DMS53 (cell line): ENCODE measurements at places on chromosomes 11 and 22.

GRCh38 chr11:72718101-72718501, 34.1 kb downstream of the ARAP1 start:
- no peak for DNase-seq

DNA sequence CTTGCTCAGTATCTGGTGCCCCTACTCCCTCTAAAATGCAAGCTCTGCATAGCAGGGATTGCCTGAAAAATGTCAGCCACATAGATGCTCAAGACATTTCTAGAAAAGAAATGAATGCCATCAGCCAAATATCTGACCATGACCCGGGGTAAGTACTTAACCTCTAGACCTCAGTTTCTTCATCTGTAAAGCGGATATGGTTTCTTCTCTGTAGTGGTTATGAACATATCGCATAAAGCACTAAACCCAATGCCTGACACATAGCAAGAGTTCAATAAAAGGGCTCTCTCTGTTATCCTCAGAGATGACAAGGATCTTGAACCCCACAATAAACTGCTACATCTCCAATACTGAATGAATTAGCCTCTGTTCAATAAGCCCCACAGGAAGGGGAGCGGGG, 122.6 kb downstream of the ABTB2 start:
- DNase-seq: no peak

DNA sequence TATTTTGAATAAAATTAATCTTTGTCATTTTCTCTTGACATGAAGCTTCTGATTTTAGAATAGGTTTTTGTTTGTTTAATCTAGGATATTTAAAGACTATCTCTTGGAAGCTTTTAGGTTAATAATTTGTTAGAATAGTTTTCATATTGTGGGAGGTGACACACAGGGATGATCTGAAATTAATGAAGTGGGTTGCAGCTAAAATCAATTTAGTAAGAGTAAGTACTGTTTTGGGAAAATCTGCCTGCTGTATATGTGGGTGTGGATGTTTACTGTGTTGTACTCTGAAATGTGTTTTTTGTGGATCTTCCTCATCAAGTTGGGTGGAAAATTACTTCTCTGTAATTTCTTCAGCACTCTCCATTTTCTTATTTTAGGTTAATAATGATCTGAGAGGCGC, 67.3 kb downstream of the BID start:
- no peak for DNase-seq

GRCh38 chr11:38952698-38953097, 2354.7 kb upstream of the RAG2 start:
- DNase-seq: no peak

DNA sequence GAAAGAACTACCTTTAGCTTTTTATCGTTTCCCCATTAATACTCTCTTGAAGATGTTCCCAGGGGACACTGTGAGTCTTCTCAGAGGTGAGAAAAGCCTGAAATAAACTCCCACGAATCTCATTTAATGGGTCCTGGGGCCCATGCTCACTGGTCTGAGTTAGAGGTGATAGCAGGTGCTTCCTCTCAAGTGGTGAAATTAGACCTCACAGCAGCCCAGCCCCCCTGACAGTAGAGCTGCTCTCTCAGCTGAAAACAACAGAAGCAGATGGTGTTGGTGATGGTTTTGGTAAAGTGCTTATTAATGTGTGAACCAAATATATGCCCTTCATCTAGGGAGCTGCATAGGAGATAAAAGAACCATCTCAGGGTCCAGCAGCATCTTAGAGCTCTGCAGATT, 76.8 kb upstream of the VPREB1 start:
- peak; percentile 54 for DNase-seq

- DNase-seq: no peak
These were observed 1221.0 kb downstream of the JRKL start for GRCh38 chr11:97610854-97611253.

DNA sequence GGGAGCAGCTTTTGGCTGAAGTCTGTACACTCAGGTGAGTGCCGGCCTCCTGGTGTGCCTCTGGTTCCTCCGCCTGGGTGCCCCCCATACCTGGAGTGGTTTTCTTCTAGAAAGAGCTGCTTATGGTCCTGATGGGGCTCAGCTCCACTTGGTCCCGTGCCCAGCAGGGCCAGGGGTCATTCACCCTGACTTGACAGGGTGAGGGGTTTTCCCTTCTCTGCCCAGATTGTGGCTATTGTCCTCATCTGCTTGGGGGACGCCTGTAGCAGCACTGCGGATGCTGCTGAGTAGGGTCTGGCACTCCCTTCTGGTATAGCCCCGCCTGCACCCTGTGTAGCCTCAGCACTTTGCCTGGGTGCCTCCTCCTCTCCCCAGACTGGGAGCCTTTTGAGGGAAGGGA, 8.2 kb downstream of the OMP start:
- DNase-seq: no peak

GRCh38 chr11:106480581-106481190, 403.2 kb downstream of the AASDHPPT start:
- DNase-seq: no peak

- peak; percentile 82 for DNase-seq
These were observed 39.7 kb upstream of the CCDC89 start for GRCh38 chr11:85725510-85726258.

DNA sequence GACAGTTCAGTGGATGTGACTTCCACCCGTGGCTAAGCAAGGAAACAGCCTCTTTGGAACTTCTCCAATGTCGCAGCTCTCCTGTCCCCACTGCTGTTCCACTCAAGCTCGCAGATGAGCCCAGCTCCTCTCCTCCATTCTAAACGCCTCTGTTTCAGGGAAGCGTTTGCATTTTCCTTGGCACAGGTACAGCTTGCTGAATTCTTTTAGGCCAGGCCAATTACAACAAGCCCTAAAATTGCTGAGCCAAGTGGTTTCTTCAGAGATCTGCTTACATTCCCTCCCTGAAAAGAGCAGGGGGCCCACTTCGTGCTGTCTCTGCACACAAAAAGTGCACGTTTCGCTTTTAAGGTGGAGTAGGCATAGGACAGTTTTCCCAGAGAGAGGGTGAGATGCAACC, 91.5 kb upstream of the BLID start:
- DNase-seq: no peak

GRCh38 chr11:26950260-26950719, 43.6 kb upstream of the FIBIN start:
- DNase-seq: no peak

DNA sequence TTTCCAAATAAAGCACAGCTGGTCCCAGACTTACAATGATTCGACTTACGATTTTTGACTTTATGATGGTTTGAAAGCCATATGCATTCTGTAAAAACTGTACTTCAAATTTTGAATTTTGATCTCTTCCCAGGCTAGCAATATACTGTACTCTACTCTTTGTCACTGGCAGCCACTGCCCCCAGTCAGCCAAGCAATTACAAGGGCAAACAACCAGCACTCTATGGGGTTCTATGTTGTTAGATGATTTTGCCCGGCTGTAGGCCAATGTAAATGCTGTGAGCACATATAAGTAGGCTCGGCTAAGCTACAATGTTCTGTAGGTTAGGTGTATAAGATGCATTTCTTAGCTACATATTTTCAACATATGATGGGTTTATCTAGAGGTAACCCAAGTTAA, 217.3 kb downstream of the RAB38 start:
- DNase-seq: no peak

- DNase-seq: no peak
These were observed 642 bp upstream of the SIK2 start for GRCh38 chr11:111601636-111601978.

DNA sequence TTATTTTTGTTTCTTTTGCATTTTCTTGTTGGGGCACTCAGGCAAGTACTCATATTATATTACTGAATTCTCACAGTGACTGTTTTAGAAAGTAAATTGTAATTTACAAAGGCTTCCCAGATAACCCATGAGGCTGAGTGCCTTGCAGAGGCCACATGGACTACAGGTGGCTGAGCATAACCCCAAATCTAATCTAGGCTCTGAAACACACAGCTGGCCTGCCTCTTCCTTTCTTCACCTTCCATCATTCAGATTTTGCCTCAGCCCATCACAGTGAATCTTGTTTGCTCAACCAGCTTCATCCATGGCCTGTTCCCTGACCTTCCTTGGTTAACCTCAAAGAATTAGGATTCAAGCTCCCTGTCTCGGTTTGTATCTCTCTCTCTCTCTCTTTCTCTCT, 78.5 kb upstream of the PRDM11 start:
- no peak for DNase-seq

DNA sequence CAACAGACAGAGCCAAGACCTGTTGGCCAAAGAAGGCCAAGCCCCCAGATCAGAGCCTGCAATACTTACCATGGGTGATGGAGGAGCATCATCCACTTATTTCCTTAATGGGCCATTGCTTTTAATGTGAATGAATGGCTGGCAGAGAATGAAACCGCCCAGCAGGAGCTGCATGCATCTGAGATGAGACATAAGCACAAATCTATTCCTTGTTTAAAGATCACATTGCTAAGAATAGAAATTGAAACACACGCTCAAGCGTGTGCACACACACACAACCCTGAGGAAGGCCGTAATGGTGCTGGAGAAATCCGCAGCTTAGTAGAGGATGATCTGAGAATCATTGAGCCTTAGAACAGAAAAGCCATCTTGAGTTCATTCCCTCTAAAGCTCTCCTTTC, 5.3 kb upstream of the RRAS2 start:
- DNase-seq: no peak

- no peak for DNase-seq
These were observed 155.9 kb upstream of the TBCEL start for GRCh38 chr11:120867988-120868387.

GRCh38 chr11:103050351-103050750, 41.6 kb downstream of the DCUN1D5 start:
- no peak for DNase-seq

DNA sequence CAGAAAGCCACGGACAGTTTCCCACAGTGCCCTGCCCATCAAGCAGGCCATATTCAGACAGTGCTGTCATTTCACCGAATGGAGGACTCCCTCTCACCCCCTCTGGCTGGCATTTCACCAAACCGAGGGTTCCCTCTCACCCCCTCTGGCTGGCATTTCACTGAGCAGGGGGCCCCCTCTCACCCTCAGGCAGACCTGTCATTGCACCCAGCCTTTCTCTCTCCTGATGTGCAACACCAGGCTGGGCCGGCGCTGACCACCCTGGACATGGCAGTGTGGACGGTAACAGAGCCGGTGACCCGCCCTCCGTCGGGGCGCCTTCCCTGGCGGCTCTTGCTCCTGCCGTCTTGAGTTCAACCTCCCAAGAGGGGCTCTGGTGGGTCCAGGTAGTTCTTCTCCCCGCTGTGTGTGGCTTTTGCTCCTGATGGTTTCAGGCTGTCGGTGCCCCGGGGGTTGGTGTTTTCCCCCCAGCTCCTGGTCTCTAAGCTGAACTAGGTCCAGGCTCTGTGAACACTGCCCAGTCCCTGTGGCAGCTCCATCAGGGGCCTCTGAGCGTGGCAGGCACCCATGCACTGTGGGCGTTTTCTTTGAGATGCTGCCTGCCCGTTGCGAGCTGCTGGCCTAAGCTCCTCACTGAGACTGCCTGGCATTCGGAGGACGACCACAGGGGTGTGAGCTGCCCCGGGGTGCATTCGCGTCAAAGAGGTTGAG, 46.9 kb downstream of the SMIM38 start:
- DNase-seq: no peak

- peak; percentile 23 for DNase-seq
These were observed 223.1 kb upstream of the B3GAT1 start for GRCh38 chr11:134634897-134635831.

- DNase-seq: no peak
These were observed 53.8 kb downstream of the ADM start for GRCh38 chr11:10358696-10359095.

DNA sequence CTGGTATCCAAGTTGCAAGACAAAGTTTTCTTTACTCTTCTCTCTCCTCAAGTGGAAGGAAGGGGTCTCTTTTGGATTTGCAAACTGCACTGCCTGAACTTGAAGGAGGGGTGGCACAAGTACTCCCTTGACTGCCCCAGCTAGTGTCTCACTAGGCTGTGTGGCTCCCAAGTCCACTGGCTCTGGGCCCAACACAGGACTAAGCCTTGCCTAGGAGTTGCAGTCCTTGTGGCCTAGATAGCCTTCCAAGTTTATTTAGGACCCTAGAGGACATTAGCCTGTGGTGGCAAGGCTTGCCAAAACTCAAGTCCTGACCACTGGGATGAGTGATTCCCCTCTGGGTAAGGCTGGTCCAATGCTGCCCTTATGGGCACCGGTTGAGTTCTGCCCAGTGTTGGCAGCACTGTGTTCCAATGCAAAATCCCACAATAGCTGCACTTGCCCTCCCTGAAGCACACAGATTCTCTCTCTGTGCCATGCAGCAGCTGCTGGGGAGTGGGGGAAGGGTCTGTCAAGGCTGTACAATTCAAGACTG, 10.2 kb upstream of the WEE1 start:
- no peak for DNase-seq

DNA sequence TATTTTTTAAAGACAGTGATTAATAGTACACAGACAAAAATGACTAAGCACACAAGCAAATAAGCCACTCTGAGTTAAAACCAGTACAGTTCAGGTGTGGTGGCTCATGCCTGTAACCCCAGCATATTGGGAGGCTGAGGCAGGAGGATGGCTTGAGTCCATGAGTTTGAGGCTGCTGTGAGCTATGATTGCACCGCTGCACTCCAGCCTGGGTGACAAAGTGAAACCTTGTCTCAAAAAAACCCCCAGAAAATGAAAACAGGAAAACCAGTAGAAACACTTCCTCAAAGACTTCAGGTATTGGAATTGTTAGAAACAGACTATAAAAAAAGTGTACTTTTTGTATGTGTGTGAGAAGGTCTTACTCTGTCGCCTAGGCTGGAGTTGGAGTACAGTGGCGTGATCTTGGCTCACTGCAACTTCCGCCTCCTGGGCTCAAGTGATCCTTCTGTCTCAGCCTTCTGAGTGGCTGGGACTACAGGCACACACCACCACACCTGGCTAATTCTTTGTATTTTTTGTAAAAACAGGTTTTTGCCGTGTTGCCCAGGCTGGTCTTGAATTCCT, 33.0 kb downstream of the PPP6R2 start:
- no peak for DNase-seq
